CD4-positive, alpha-beta T cell treated with Interleukin-15 for 4 hours (primary cell): ENCODE measurements at places on chromosomes 12 and 14.

- DNase-seq = no peak
These were observed 69.4 kb upstream of the ACTN1 start for GRCh38 chr14:69048456-69048855.

DNA sequence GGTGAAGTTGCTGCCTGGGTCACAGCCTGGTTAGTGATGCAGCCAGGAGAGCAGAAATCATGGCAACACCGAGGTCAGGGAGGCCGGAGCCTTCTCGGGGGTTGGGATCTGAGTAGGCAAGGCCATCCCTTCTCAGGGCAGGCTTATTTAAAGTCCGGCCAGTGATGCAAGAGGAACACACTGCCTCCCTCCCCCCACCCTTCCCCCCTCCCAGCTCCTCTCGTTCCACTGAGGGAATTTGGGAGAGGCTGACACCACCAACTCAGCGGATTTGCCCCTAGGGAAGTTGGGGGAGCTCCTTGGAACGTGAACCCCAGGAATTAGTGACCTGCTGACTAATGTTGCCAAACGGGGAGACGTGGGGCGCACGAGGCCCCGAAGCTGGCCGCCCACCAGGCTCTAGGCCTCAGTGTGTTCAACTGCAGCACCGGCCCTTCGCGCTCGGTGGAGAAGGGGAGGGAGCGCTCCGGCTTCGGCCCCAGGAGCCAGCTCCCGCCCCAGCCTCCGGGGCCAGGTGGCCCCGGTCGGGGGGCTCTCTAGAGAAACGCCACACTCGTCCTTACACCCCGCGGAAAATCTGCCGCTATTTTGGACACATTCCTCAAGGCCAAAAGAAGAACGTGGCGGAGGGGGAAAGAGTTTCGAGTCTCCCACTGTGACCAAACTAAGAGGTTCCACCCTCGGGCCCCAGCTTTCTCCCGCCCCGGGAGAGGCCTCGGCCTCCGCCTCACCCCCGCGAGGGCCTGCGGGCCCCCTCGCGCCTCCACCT, 1.6 kb downstream of the CTDSP2 start:
- no peak for DNase-seq

- DNase-seq = no peak
These were observed 169.2 kb downstream of the SLC41A2 start for GRCh38 chr12:104788840-104789271.

DNA sequence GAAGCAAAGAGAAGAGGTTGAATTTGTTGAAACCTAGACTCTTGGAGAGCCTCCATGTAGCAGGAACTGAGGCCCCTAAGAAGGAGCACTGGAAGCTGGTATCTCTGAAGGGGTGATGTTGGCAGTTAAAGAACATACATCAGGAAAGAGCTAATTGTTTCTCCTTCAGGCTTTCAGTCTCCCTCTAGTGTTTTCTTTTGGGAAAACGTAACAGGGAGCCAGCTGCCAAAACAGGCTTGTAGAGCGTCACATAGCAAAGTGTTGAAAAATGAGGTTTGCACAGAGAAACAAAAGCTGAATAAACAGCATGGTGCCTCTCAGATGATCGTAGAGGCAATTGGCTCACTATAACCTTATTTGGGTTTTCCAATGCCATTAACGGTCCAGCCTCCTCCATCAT, 46.9 kb upstream of the CAND1 start:
- DNase-seq = no peak

- no peak for DNase-seq
These were observed 495.4 kb upstream of the SEL1L start for GRCh38 chr14:82029038-82029437.

GRCh38 chr12:105336411-105336810, 5.9 kb downstream of the C12orf75 start:
- no peak for DNase-seq
